Lower lobe of right lung (tissue), 2 donors: ENCODE measurements at places on chromosomes 4 and X. TPM values are rescaled to one million over a fixed set of nuclear protein-coding genes. Genes with fewer than 3 reads are reported as not detected.

SLC25A31 gene
- total RNA-seq: not detected

DNA sequence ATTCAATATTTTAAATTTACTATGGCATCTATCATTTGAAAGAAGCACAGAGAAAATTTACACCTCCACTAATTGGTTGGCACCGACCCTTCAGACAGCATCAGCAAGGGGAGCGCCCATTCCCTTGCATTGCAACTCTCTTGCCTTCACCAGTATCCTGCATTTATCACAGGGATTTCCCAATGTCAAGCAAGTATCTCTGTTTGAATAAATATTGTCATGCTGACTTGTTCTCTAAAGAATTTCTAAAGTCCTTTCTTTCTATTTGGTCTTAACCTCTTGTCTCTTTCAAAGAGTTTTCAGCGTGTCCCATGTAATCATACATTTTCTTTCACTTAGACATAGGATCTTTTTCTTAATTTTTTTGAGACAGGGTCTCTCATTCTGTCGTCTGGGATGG lies 10.4 kb downstream of the DCTD start:
- no peak overlapping the region for H3K4me3 ChIP-seq
- no peak overlapping the region for H3K27ac ChIP-seq
- no peaks in the 10 kb centered on the region for H3K4me1 ChIP-seq
- H3K27me3 ChIP-seq: no peaks in the 10 kb centered on the region

DNA sequence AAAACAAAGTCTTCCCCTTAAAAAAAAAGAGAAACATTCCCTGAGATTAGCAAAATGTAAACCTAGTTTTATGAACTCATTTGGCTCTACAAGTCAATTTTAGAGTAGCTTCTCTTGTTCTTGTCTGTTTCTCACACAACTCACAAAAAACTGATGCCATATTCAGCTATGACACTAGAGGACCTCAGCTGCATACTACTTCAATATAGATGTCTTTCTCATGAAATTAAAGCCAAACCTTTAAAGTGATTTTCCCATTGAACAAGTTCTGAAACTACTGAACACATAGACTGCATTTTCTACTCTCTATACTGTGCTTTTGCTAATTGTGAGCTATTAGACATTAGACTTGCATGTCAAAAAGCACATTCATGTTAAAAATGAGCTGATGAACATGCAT lies 49.8 kb downstream of the TBCK start:
- no peak for DNase-seq
- H3K27ac ChIP-seq: no peak overlapping the region
- no peaks in the 10 kb centered on the region for H3K36me3 ChIP-seq

GRCh38 chr4:159563257-159563656 lies 460.4 kb downstream of the RAPGEF2 start:
- H3K4me3 ChIP-seq: no peak overlapping the region
- H3K36me3 ChIP-seq: no peaks in the 10 kb centered on the region
- no peaks in the 10 kb centered on the region for H3K27me3 ChIP-seq
- no peak for DNase-seq
- no peak overlapping the region for H3K27ac ChIP-seq

GRCh38 chrX:66408507-66408906 lies 230.4 kb downstream of the EDA2R start:
- no peak for DNase-seq
- no peak overlapping the region for H3K4me3 ChIP-seq
- no peaks in the 10 kb centered on the region for H3K4me1 ChIP-seq
- H3K27ac ChIP-seq: no peak overlapping the region
